ENCODE measurements at places on chromosomes 7 and 10. TPM values are rescaled to one million over a fixed set of nuclear protein-coding genes. Genes with fewer than 3 reads are reported as not detected.

SUN3 gene
- total RNA-seq = not detected

RBP3 gene
- total RNA-seq = under 0.01 TPM

ENKUR gene
- total RNA-seq = 0.23 TPM

BCAP29 gene
- 41.8 TPM for total RNA-seq

SLC26A4 gene
- 0.68 TPM for total RNA-seq

SVIL gene
- 103 TPM for total RNA-seq

GIMAP8 gene
- 0.12 TPM for total RNA-seq

THAP5 gene
- 7.1 TPM for total RNA-seq

FAM13C gene
- 1.6 TPM for total RNA-seq

GLI3 gene
- total RNA-seq = 2.2 TPM

VSTM4 gene
- 0.23 TPM for total RNA-seq

LBX1 gene
- total RNA-seq = not detected

IGF2BP3 gene
- total RNA-seq = 40.6 TPM

ADAP1 gene
- 2.3 TPM for total RNA-seq

DOCK1 gene
- 100 TPM for total RNA-seq

RAMP3 gene
- total RNA-seq = not detected

COL26A1 gene
- total RNA-seq = not detected

MMD2 gene
- not detected for total RNA-seq

Measured in smooth muscle cell of the coronary artery (primary cell).